Suppressor macrophage treated with lipopolysaccharide for 1 hour (primary cell): ENCODE measurements at places on chromosomes 1 and 21.

DNA sequence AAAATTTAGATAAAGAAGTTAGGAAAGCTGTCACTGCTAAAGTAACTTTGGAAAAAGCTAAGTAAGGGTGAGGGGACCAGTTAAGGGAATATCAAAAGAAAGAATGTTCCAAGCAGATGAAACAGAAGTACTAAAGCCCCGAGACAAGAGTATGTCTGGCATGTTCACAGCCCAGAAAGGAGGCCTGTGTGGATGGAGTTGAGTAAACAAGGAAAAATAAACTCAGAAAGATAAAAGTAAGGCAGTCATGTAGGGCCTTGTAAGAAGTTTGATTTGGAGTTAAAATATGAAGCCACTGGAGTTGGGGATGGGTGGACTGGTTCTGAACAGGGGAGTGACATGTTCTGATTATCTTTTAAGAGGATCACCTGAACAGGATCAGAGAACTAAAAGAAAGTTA lies 177.9 kb downstream of the CDC42BPA start:
- no peak for DNase-seq

GRCh38 chr1:25786887-25787759 lies 12.9 kb upstream of the SELENON start:
- DNase-seq, result no peak

DNA sequence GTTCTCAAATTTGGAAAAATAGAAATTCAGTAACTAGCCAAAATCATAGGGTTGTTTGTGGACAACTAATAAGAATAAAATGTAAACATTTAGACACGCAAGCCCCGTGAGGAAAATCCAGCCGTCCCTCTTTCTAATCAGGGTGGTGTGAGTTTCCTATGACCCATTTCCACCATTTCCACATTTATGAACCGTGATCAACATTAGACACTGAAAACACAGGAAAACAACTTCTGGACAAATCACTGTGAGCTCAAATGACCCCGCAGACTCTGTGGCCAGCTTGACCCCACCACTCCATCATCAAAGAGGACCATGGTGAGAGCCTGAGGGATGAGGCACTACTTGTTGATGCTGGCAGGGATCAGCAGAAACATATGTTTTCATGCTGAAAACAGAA lies 101.0 kb downstream of the SIM2 start:
- DNase-seq, result no peak

GRCh38 chr1:98176414-98176813 lies 255.6 kb upstream of the DPYD start:
- DNase-seq, result no peak

DNA sequence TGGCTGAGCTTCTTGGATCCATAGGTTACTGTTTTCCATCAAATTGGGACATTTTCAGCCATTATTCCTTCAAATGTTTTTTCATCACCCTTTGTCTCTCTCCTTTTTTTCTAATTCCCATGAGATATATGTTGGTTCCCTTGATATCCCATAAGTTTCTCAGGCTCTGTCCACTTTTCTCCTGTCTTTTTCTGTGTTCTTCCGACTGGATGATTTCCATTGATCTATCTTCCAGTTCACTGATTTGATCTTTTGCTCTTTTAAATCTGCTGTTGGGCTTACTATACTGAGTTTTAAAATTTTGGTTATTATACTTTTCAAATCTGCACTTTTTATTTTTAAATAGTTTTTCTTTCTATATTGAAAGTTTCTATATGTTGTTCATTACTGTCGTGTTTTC lies 18.2 kb downstream of the PRKACB start:
- no peak for DNase-seq

GRCh38 chr1:151820940-151821339 lies 10.7 kb downstream of the RORC start:
- no peak for DNase-seq

DNA sequence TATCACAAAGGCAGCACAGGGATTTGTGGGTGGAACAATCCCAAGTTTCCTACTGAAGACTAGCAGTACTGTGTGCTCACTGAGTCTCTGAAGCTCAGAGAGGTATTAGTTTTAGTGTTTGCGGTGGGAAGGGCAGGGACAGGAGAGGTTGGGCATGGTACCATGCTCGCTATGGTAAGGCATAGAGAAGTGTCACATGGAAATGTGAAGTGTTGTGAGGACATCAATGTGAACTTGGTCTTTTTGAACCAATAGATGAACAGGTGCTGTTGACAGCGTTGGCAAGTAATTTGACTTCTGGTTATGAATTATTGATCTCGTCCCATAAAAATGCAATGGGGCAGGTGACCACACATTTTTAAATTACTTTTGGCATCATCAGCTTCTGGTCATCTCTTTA lies 55.8 kb upstream of the ADAMTS1 start:
- DNase-seq, result no peak

GRCh38 chr1:213790565-213790964 lies 197.2 kb upstream of the PROX1 start:
- DNase-seq, result no peak

DNA sequence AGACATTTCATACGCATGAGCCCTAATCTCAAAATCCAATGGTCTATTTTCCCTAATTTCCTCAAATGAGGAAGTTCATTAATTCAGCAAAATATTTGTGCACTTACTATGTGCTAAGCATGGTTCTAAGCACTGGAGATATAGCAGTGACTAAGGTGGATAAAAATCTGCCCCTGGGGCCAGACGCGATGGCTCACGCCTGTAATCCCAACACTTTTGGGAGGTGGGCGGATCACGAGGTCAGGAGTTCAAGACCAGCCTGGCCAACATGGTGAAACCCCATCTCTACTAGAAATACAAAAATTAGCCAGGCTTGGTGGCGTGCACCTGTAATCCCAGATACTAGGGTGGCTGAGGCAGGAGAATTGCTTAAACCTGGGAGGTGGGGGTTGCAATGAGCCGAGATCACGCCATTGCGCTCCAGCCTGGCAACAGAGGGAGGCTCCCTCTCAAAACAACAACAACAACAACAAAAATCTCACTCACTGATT lies 4.3 kb upstream of the MIIP start:
- DNase-seq, result no peak

- DNase-seq, result no peak
Measured at GRCh38 chr1:232678185-232678886, 48.4 kb upstream of the SIPA1L2 start.
